Stimulated activated CD8-positive, alpha-beta memory T cell treated with anti-CD3 and anti-CD28 coated beads, Interleukin-15, amount 100 ng/mL, for 24 hours (primary cell): ENCODE measurements at places on chromosomes 3 and 15.

DNA sequence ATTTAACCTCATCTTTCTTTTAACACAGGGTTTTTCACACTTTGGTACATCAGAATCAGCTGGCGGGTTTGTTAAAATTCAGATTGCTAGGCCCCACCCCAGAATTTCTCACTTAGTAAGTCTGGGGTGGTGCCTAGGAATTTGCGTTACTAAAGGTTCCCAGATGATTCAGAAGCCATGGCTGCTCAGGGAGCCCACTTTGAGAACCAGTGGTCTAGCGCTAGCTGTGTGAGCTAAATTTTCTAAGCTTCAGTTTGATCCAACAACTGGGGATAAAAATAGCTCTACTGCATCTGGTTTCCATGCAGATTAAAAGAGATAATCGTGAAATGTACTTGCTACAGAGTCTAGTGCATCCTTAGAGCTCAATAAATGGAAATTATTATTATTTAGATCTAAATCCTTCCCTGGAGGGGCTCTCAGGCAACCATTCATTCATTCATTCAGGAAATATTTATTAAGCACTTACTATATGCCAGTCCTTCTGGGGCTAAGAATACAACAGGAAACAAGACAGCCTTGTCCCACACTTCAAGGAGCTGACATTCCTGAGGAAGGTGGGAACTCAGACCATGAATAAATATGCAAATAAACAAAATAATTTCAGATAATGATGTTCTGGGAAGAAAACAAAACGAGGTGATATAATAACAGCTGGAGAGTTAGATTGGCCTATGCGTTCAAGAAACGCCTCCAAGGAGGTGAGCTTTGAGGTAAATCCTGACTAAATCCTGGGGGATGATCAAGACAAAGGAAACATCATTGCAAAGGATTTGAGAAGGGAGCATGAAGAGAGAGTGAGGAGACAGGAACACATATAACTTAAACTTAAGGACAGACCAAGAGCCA, 3.9 kb upstream of the CIDEC start:
- no peak for DNase-seq

GRCh38 chr3:126390201-126390600, 4.5 kb upstream of the CFAP100 start:
- no peak for DNase-seq

GRCh38 chr3:102181175-102181920, 253.5 kb upstream of the ZPLD1 start:
- no peak for DNase-seq

GRCh38 chr3:62884096-62884870, 9.1 kb upstream of the CADPS start:
- no peak for DNase-seq

DNA sequence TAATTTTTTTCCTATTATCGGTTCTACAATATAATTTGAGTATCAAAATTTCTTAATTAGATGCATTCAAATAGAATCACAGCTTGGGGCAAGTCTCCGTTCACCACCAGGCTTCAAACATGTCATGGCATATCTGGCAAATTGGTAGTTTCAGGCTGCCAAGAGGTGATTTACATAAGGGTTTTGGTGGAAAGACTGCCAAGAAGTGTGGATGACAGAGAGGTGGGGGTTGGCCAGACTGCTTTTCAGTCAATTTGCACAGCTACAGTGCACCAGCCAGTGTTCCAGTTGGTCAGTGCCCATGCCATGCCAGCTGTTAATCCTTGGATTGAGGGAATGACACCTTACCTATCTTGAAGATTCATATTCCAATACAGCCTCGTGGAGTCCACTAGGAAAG, 8.4 kb upstream of the GSK3B start:
- DNase-seq: no peak

DNA sequence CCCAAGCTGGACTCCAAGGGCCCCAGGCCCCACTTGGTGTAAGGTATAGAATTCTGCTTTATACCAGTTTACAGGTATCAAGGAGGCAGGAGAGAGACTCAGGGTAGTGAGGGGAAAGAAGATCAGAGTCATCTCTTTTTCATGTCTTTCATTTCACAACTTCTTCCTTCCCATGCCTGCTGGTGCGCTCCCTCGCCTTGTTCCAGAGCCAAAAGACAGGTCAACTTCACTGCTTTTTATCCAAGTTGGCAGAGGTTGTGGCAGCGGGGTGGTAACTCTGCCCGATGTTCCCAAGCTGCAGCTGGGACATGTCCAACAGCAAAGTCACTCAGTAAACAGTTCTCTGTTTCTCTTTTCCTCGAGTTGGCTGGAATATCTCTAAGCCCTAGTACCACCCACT, 86.3 kb upstream of the TCF12 start:
- no peak for DNase-seq

DNA sequence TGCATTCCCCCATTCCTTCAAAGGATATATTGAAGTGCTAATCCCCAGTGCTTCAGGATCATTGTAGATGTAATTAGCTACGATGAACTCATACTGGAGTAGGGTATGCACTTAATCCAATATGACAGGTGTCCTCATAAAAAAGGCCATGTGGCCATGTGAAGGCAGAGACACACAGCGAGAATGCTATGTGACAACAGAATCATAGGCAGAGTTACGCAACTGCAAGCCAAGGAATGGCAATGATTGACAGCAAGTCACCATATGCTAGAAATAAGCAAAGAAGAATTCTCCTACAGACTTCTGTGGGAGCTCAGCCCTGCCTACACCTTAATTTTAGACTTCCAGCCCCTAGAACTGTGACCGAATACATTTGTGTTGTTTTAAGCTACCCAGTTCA, 875.6 kb upstream of the ROBO1 start:
- DNase-seq: no peak

- no peak for DNase-seq
These were observed 339.1 kb upstream of the RGMA start for GRCh38 chr15:93428150-93428549.

- no peak for DNase-seq
These were observed 207.6 kb upstream of the STAC start for GRCh38 chr3:36172699-36173098.
